Thoracic aorta endothelial cell (primary cell): ENCODE measurements at places on chromosomes 12 and 14. TPM values are rescaled to one million over a fixed set of nuclear protein-coding genes. Genes with fewer than 3 reads are reported as not detected.

Gene TAS2R13
- 2.9 and 5.2 TPM in 2 replicates for total RNA-seq

Gene GLIPR1L1
- total RNA-seq: not detected in 2 replicates

Gene ZNF10
- total RNA-seq: 4.9 and 7.8 TPM in 2 replicates

Gene ALX1
- total RNA-seq: 0.14 and 0.53 TPM in 2 replicates

Gene HCAR2
- not detected in 2 replicates for total RNA-seq

Gene SYNDIG1L
- not detected in 2 replicates for total RNA-seq

Gene BHLHE41
- 0.07 and 0.53 TPM in 2 replicates for total RNA-seq

Gene CCDC175
- not detected in 2 replicates for total RNA-seq

Gene GARIN6
- not detected in 2 replicates for total RNA-seq
